ENCODE measurements at places on chromosomes 6 and 20.

DNA sequence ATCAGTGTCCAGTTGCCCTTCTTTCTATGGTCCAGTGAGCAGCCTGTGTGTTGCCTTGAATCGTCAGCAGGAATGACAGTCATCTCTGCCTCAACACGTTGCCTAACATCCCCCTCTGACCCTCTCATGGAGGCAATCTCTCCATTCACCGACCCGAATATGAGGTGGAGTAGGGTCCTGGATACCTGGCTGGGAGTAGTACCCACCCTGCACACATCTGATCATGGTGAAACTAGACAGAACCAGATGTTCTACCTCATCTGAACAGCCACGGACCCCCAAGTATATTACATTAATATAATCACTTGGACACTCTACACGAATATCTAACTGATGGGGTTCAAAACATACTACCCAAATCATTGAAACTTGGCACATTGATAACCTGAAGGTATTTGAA, 77.0 kb upstream of the COL21A1 start:
- no peak for DNase-seq

DNA sequence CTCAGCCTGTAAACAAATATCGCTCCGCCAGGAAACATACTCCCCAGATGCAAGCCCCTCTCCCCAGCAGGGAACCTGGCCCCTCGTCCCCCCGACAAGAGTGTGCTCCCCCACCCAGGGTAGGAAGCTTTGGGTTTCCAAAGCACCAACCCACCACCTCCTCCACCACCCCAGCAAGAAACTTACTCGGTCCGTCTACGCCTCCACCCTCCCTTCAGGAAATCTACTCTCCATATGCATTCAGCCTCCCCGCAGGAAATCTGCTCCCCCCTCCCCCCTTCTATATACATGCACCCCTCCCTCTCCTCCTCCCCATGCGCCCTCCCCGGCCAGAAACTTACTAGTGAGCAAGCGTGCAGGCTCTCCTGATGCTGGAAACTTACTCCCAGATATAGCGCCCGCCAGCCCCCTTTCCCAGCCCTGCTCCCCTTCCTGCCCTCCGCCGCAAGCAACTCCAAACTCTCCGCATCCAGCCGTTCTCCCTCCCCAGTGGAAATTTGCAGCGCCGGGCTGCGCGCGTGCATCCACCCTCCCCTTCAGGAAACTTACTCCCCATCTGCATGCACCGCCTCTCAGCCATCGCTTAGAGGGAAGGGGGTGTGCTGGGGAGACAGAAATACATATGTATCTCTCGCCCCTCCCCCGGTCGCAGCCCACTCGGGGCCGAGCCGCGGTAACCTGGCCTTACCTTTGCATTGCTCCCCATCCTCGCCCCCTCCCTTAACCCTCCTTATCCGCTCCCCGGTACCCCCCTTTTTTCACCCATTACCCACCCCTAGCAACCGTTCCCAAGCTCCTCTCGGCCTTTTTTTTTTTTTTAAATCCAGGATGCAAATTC, at the start of gene TRERF1:
TRERF1 (minus strand) TSS at position 594 of the 838 bp plus-strand sequence. CDS start 182,336 bp downstream, outside the sequence.
- DNase-seq, result no peak

DNA sequence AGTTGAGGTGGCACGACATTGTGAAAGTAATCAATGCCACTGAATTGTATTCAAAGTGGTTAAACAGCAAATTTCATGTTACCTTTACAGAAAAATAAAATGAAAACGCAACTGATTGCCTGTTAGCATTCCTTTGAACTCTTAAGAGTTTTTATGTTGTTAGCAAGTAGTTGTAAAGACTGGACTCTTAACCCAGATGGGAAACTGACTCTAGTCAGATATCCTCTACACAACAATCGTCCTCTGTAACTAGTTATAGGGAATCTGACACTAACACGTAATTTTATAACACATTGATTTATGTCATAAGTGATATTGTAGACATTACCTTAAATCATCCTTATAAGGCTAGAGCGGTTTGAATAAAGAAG, 3.0 kb upstream of the FBXO9 start:
- no peak for DNase-seq

DNA sequence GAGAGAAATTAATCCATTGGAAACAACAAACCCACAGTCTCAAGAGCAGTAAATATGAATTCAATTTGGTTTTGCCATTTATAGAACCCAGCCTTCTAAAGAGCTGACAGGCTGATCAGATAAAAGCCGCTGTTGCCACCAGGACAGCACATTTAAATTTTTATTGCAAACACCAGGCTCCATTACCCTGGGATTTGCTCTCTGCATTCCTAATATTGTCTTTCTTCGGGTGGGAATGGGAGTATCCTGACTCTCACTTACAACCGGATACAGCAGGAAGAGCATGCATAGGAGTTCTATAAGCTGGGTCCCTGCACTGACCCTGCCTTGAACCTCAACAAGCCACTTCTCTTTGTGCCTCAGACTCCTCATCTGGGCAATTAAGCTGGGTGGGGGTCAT, 142.9 kb downstream of the LRFN2 start:
- DNase-seq, result no peak

- DNase-seq, result no peak
Measured at GRCh38 chr6:49514571-49515484, 15.1 kb downstream of the GLYATL3 start.

DNA sequence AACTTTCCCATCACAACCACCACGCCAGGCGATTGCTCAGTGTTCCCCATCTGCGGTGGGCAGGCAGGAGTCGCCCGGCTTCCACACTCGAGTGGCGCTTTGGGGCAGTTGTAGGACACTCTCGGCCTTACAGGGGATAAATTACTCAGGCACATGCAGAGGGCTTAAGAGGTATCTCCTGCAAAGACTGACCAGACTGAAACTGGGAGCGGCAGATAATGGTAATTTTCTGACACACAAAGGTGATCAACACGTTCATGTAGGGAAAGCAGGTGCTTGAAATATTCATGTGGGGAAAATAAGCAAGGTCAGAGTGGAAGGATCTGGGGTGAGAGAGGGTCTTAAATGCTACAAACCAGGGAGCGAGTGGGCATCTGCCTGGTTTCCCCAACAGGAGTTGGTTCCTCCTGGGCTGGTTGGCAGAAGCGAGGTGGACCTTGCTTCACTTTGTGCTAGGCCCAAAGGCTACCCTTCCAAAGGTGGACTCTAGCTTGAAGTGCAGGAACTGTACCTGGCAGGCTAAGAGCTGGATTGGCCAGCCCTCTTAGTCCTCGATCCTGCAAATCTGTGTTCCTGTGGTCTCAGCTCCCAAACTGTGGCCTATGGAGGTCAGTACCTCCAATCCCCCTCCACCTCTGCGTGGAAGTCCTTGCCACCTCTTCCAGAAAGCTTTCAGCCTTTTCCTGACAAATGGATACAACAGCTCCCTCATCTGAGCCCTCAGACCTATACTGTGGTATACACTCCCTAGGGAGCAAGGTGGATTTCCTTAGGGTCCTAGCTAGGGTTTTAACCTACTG, 16.7 kb downstream of the PLAGL2 start:
- DNase-seq, result no peak

DNA sequence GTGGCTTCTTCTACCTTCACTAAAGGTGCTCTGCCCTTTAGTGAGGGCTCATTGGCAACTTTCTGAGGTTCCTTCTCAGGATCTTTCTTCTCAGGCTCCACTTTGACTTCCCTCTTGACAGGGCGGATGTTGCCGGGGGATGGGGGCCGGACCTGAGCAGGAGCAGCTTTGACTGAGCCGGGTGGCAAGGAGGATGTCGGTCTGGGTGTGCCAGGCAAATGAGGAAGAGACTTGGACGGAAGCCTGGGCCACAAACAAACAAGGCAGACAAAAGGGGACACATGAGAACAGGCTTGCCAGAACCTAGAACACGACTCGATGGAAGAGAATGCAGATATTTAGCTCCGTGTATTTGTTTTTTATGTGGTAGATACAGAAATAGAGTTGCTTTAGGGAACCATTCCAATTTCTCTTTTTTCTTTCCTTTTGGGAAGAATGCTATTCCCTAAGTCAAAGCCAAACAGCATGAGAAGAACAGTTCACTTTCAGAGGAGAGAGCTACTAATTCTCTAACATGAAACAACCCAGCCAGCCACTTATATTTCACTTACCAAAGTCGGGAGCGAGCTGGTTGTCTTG, 76.2 kb upstream of the BCLAF1 start:
- DNase-seq, result no peak

- DNase-seq, result no peak
Measured at GRCh38 chr20:23289249-23289648, 61.3 kb upstream of the NXT1 start.

DNA sequence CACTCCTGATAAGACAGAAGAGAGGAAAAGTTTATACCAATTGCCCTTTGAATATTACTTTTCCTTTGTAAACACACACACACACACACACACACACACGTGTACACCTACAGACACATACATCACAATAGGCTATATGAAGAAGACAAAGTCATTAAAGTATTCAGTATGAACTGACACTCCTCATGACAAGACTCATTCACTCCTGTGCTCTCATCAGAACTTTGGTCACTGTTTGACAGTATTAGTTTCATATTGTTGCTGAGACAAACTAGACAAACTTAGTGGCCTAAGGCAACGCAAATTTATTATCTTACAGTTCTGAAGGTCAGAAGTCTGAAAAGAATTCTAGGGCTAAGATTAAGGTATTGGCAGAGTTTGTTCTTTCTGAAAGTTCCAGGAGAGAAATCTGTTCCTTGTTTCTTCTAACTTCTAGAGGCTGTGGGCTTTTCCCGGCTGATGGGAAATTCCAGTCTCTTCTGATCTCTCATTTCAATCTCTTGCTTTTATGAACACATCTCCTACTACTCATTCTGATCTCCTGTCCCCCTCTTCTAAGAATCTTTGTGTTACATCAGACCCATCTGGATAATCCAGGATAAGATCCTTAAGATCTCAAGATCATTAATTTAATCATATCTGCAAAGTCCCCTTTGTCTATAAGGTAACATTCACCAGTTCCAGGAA, 171.3 kb downstream of the HACE1 start:
- DNase-seq, result no peak

DNA sequence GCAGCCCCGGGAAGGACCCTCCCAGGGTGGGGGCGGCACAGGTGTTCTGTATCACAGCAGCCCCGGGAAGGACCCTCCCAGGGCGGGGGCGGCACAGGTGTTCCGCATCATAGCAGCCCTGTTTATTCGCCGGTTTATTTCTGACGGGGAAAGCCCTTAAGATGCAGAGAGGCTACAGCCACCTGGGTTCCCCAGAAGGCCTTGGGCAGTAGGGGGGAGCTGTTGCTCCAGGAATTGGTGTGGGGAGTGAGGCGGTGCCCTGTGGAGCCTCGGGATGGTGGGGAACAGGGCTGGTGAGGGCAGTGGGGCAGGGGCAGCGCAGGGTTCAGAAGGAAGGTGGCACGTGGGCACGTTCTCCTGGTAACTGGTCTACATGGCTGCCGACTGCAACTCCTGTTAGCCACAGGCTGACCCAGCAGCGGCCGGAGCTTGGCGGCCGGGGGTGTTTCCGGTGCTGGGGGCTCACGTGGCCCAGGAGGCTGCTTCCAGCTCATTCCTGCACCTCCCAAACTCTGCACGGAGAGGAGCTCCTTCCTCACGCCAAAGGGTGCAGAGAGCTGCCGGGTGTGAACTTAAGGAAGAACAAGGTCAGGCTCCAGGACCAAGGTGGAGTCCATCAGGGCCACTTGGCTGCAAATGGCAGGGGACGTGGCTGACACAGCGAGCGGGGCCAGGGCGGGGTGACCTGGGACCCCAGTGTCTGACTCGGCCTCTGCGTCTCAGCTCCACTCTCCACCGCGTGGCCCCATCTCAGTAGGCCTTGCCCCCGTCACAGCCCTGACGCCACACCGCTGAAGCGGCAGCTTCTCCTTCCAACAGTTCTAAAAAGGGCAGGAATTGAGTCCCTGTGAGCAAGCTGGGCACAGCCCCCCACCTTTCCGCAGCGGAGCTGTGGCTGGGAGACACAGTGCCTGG, 13.2 kb downstream of the SLCO4A1 start:
- DNase-seq, result no peak

DNA sequence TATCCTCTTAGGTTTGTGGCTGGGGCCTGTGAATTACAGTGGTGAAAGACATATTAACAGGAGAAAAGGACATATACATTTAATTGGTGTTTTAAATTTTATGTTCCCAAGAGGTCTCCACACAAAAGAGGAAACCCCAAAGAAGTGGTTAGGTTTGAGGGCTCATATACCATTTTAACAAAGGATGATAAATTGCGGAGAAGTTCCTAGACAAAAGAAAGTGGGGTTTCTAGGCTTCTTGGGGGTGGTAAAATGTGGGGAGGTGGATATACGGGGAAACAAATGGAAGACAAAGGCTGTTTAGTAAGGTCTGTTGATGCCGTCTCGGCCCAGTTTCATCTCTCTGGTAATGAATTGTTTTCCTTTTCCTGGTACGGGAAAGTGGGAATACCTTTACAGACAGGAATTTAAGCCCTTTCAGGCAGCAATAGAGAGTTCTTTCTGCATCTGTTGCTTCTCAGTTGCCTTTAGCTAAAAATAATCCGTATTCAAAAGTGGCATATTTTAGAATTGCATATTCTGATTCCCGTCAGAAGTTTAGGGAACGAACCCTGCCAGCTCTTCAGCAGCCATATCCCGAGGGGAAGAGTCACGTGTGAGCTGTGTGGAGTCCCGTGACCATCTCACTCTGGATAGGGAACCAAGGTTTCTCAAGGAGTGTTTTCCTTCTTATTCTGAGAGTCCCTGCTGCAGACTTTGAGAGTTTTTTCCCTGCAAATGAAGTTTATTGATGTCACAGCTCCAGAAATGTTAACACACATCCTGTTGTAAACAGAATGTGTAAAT, 104.4 kb downstream of the RPP40 start:
- no peak for DNase-seq

DNA sequence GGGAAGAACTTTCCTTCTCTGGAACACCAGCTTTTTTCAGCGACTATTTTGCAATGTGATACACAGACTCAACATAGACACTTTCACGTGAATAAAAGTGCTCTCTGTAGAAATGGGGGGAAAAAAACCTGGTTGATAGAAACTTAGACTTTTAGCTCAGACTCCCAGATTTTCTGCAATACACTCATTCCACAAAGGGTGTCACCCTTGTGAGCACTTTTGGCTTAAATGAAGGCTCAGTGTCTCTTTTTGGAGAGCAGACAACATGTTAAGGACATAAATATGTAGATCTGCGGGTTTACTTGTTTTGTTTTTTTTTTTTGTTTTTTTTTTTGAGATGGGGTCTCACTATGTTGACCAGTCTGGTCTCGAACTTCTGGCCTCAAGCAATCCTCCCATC, 579.6 kb downstream of the PTPRT start:
- DNase-seq, result no peak

- no peak for DNase-seq
Measured at GRCh38 chr6:90072935-90073464, 178.7 kb downstream of the GJA10 start.

GRCh38 chr6:110357298-110357663, 868 bp downstream of the METTL24 start:
- DNase-seq, result no peak

DNA sequence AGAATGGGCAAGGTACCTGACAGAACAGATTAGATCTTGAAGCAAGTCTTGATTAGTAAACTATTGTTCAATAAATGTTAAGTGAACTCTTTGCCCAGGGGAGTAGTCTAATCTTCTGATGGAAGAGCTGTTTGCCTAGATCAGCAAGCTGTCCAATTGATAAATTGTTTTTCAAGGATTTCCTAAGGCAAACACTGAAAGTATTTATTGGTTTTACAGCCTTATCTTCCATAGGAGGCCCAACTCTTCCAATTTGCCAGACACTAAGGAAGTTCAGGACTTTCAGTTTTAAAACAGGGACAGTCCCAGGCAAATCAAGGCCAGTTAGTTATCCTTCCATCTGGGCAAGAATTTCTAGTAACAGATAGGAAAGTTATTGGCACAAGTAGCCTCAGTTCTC, 1.8 kb upstream of the C6orf163 start:
- no peak for DNase-seq
